ENCODE measurements at places on chromosomes 5 and 9.

DNA sequence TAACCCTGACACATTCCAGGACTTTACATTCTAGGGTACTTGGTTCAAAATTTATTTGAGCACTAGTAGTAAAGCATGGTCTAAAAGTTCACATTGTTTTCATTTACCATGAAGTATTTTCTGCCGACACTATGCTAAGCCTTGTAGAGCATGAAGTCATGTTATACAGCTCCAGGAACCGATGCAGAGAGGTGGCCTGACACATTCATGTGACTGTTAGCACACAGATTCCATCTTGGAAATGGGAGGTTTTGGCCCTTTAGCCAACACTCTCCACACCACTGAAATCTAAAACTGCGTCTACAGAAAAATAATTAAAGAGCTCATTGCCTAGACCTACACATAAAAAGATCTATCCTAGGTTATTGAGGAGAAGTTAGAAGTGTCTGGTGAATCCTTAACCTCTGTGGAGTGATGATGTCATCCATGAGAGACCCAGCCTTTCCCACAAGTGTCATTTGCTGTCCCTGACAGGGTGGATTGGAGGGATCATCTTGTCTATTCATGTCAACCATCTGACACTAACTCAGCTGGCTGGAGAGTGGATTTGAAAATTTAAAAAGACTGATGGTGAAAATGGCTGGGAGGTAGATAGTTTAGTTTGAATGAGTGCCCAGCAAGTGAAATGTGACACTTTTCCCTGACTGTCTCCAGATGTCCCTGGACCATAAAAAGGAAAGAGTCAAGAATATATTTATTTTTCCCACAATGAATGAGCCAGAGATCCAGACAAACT lies 1.3 kb downstream of the RANBP3L start:
- DNase-seq: no peak

DNA sequence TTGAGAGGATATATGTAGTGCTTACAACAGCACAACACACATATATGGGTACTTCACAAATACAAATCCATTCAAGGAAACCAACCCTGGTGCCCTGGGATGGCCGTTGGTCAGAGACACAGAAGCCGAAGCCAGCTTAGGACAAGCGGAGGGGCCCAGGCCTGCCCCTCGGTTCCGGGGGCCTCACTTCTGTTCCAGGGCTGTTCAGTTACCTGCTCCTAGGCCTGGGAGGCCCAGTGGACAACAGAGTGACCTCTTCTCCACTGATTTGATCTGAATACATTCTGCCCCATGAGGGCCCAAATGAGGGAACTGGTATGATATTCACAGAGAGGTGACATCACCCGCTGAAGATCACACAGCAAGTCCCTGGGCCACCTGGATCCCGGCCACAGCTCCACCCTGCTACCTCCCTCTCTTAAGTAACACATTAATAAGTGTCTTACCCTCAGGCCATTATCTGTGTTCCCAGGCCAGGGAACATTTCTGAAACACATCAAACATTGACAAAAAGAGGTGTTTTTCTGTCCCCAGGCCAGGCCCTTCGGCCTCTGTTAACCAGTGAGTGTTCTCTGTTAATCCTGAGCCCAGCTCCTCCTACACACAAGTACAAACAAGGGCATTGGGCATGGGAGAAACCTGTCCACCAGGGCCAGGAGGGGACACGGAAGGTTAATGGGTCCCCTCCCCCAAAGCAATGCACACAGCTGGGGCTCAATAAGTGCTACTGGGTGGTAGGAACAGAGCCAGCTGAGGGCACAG lies 4.5 kb upstream of the GRHPR start:
- no peak for DNase-seq

DNA sequence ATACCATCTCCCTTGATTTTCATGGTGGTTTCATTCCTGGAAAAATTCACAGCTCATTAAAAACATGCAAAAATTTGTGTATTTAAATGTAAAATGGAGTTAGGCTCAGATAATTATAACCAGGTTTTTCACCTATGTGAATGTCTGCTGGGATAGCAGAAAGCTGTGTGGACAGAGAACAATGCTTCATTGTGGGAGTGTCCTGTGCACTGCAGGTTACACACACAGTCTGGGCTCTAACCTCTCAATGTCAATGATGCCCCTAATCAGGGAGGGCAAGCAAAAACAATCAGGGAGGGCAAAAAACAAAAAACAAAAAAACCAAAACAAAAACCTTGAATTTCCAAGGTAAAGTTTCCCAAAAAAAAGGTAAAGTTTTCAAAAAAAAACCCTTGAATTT lies 158.9 kb upstream of the KLF9 start:
- DNase-seq: no peak

DNA sequence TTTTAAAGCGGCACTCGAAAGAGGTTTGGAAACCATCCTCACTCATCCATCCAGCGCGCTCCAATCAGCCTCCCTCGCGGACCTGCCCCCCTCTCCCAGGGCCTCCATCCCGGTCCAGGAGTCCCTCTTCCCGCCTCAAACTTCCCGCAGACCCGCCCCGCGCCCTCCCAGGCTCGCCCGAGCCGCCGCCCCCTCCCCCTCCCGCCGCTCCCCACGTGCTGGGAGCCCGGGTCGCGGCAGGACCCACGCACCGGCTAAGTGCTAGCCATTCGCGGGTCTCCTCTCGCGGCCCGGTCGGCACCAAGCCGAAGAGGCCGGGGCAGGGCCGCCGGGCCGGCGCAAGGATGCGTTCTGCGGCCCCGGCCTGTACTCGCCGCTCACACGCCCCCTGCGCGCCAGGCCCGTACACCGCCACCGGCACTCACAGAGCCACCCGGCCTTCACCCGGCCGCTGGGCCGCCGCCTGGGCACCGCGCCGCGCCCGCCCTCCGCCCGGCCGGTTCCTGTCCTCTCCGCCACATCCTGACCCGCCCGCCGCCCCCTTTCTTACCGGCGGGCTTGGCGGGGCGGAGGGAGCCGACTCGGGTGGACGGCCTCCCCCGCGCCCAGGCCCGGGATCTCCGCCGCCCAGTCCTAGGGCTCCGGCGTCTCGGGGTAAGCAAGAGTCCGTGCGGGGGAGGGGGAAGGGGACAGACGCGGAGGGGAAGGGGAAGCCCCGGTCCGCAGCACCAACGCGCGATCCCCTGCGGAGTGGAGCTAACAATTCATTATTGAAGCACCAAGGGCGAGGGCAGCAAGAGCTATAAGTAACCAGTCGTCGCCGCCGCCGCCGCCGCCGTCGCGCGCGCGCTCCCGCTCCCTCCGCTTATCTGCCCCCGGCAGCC lies 576 bp downstream of the CHD1 start:
- DNase-seq: peak; percentile 58
